WERI-Rb-1 (cell line): ENCODE measurements at places on chromosomes 12 and 14.

GRCh38 chr14:75077794-75078193 lies 8.4 kb downstream of the ZC2HC1C start:
- no peak for DNase-seq

GRCh38 chr12:96587691-96588090 lies 98.3 kb downstream of the CFAP54 start:
- DNase-seq = no peak

DNA sequence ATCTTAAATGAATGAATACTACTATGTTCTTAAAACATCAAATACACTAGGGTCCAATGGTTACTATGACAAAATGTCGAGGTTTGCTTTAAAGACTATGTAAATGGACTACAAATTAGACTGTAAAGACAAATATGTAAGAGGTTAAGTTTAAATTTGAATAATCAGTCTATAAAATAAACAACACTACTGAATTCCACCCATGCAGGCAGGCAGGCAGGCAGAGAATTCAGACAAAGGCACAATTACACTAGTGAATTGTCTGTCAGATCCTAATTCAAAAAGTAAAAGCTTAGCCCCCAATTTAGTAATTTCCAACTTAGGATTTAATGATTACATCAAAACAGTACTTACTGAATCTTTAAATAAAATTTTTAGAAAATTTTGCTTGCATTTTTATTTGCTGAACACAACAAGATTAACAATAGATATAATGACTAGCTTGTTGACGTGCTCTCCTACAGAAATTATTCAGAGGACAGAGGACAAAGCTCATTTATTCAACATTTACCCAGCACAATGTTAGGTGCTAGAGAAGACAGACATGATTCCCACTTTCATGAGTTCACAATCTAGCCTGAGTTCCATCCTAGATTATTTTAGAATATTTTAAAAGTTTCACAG lies 97.4 kb downstream of the CDK17 start:
- DNase-seq = no peak

- no peak for DNase-seq
Measured at GRCh38 chr12:50557421-50557820, 52.6 kb downstream of the DIP2B start.

DNA sequence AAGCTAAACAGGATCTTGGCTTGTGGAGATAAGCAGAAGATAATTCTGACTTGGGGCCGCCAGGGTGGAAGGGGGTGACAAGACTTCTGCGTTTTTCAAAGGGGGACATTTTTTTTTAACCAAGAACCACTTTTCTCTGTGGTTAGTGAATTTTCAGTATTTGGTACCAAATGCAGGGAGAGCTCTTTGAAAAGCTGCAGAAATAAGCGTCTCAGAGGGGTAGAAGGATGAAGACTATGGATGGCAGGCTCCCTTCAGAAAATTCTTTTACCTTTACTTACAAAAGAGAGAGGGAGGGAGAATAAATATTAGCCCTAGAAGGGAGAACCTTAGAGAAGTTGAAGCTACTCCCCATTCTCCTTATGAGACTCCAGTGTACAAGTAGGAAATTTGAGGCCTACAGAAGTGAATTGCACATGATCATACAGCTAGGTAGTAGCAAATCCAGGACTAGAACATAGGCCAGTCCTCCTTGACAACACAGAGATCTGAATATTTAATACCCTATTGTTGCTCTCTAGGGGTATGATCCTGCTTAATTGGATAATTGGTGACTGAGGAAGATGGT lies 840 bp downstream of the MRPL52 start:
- no peak for DNase-seq

GRCh38 chr12:43957732-43958372 lies 122.0 kb downstream of the TMEM117 start:
- peak; percentile 22 for DNase-seq

GRCh38 chr12:2487278-2487677 lies 307.5 kb upstream of the FKBP4 start:
- DNase-seq = no peak

DNA sequence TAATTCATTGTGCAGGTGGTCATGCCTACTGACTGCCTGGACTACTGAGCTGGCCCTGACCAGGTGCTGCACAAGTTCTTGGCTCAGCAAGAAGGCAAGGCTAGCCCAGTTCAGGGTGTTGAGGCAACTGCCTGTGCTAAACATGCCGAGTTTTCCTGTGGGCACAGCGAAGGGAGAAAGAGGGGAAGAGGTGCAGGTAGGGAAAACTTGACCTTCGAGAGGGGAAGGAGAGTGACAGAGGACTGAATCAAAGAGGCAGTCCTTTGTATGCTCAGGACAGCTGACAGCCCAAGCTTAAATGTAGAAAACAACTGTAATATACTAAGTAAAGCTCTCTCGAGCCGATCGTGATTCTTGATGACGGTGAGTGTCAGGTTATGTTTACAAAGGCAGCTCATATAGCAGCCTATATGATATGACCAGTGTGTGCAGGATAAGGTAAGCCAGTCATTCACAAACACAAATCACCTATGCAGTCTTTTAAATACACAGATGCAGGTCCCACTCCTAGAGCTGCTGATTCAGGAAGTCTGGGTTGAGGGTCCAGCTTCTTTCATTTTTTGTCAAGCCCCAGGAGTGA lies 2.6 kb downstream of the IRAK3 start:
- DNase-seq = no peak

DNA sequence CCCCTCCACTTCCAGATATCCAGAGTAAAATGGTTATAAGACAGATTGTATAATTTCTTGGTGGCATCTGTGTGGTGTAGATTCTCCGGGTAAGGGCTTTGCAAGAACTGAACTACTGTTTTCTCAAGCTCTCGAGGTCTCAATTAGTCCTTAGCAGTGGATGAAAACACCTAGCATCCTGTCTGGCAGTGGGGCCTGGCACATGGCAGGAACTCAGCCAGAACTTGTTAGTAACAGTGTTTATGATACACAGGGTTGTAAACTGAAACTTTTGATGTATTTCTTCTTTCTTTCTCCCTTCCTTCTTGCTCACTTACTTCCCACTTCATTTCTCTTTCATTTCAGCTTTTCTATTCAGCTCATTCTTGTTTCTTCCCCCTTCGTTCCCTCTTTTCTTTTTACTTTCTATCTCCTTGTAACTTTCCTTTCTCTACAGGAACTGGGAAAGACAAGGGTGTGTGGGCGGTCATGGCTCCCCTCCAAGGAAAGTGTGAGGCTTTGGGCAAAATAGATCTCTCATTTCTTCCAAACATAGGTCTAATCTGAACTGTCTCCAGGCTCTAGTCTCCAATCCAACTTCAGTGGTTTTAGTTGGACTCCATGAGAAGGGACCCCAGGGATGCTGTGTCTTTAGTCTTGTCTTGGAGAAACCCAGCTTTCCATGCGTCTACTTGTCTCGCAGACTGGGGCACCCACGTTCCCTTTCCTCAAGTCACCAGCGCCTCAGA lies 159.7 kb downstream of the PAH start:
- DNase-seq = no peak

DNA sequence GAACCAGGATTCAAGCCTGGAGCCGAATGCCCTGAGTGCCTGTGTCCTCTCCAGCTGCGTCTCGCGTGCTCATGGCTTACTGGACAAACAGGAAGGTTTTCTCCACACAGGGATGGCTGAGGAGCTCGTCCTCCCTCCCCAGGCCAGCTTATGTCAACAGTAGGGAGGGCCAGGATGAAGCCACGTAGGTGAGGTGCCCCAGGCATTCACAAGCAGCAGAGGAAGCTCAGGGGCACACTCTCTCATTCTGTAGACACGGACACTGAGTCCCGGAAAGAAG lies 49.3 kb downstream of the TRPV4 start:
- DNase-seq = no peak
